Stimulated activated CD8-positive, alpha-beta memory T cell treated with anti-CD3 and anti-CD28 coated beads, Interleukin-4, amount 100 ng/mL, for 48 hours (primary cell): ENCODE measurements at places on chromosomes 4 and X.
A peak's percentile ranks its signal among the peaks of the same experiment; 100 is the strongest.

GRCh38 chr4:52051615-52052474, 741 bp downstream of the SPATA18 start:
- DNase-seq = peak; percentile 28

GRCh38 chr4:8738471-8738931, 133.1 kb downstream of the HMX1 start:
- no peak for DNase-seq

GRCh38 chrX:48696909-48697727, 584 bp downstream of the SUV39H1 start:
- peak; percentile 65 for DNase-seq

GRCh38 chr4:99144070-99144469, at the start of gene ADH4:
Gene ADH4, minus strand, starts transcription at chr4:99144297. Its CDS starts 75 bp downstream, at chr4:99144222.
- no peak for DNase-seq

- no peak for DNase-seq
Measured at GRCh38 chrX:77793946-77794345, 7.9 kb upstream of the ATRX start.

GRCh38 chrX:17081511-17081910, 135.1 kb downstream of the REPS2 start:
- no peak for DNase-seq

- peak; percentile 83 for DNase-seq
Measured at GRCh38 chr4:15231265-15232091, 196.4 kb upstream of the C1QTNF7 start.

GRCh38 chrX:78024349-78025059, 55.1 kb upstream of the PGAM4 start:
- DNase-seq = no peak

GRCh38 chrX:135740681-135741149, 27.3 kb downstream of the CT45A1 start:
- peak; percentile 84 for DNase-seq

GRCh38 chr4:151297170-151297569, 20.2 kb downstream of the PRSS48 start:
- DNase-seq = no peak

DNA sequence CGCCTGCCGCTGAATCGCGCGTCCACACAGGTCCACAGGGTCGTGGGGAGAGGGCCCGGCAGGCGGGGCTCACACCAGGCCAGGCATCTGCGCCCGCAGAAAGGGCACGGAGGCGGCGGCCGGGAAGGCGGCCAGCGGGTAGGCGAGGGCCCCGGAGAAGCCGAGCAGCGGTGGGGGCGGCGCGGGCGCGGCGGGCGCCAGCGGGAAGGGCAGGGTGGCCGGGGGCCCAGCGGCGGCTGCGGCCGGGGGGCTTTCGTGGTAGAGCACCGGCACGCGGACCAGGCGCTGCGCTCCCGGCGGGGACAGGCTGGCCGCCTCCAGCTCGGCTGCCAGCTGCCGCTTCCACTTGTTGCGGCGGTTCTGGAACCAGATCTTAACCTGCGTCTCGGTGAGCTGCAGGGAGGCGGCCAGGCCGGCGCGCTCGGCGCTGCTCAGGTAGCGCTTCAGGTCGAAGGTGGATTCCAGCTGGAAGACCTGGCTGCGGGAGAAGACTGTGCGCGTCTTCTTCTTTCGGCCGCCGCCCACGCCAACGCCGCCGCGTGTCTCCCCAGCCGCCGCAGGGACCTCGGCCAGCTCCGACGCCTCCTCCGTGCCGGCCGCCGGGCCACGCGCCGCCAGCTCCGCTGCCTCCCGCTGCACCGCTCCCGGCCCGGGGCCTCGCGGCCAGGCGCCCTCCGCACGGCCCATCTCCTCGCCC, 3.9 kb downstream of the HMX1 start:
- DNase-seq = no peak

- DNase-seq = no peak
Measured at GRCh38 chr4:162891788-162892707, 274.6 kb downstream of the NAF1 start.

GRCh38 chr4:85966373-85966772, 393.5 kb downstream of the MAPK10 start:
- DNase-seq = no peak

- no peak for DNase-seq
Measured at GRCh38 chr4:182022909-182023308, 220.3 kb upstream of the TENM3 start.

DNA sequence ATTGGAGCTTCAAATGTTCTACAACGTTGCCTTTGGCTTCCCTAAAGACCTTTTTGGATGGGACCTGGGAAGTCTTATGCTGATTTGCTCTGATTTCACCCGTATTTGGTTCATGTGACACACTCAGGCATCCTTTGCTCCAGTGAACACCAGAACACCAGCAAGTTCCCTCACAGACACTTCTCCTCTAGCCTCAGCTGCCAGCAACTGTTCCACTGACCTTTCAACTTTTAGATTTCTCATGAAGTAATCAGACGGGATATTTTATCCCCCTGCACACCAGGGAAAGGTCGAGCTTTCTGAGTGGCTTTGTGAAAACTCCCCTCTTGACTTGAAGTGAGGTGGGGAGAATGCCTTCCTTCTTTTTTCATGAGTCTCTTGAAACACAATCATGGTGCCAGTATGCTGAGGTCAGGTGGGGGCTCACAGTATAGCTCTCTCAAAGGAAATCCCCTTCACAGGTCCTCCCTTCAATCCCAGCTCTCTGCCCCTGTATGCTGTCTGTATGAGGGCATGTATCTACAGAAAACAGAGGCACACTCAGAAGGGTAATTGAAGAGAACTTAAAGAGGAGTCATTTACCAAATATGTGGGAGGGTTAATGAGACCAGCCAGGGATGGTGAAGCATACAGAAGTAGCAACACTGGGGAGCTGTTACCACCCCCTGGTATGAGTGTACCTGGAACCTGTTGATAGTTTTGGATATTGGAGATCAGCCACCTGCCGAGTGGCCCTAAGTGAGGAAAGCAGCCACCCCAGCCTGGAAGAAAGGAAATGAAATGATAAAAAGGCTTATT, 62.7 kb downstream of the FGFBP1 start:
- DNase-seq = no peak

DNA sequence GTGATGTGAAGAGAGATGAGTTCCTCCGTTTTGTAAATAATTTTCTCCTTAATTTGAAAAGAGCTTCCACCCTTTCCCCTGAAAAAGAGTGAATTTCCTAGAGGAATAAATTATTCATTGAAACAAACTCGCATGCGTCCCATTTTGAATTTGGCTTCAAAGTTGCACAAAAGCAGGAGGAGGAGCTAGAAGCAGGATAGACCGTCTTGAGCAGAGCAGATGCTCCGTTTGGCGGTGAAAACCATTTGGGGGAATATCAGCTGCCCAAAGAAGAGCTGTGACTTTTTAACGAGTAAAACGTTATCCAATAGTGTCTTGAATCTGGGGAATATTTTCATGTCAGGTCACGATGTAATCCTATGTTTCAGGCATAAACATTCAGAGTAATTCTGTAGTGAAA, 42.0 kb downstream of the FAM149A start:
- DNase-seq = no peak

DNA sequence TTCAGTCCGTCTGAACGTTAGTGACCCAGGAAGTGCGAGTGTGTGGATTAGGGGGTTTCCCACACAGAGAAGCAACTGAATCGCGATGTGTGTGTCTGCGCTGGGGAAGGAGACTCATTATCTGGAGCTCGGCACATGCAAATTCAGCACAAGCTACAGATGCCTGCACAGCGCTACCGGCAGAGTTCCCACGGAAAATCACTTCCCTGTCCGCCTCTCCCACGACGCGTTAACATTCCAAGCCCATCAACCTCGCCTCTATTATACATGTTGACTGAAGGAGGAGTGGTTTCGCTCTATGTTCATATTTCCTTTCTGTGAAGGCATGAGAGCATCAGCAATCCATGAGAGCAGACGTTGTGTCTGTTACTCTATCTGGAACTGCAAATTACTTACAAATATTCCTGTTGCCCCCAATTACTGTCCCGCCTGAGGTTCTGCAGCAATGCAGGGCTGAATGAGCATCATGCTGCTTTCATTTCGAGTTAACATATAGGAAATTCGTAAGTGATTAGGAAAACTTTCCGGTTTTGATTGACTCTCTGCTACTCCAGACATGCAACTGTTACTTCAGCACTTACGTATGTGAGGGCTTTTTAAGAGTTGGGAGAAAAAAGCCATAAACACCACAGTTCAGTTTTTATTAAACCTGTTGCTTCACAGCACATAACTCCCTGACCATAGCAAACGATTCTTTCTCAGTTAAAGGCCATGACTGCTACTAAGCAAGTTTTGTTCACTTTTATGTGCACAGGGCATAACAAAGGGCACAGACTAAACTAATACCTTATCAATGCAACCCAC, 15.0 kb upstream of the MTNR1A start:
- no peak for DNase-seq

- DNase-seq = no peak
Measured at GRCh38 chrX:109350051-109350450, 131.8 kb downstream of the GUCY2F start.

DNA sequence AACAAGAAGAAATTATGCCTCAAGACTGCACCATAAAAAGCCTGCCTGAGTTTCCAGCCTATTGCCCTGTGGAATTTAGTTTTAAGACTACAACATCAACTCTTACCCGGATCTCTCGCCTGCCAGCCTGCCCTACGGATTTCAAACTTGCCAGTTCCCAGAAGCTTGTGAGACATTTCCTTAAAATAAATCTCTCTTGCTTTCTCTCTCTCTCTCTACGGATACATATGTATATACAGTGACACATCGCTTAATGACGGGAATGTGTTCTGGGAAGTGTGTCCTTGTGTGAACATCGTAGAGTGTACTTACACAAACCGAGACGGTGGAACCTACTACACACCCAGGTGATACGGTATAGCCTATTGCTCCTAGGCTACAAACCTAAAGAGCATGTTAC, 79.5 kb downstream of the CLNK start:
- DNase-seq = no peak

- DNase-seq = no peak
Measured at GRCh38 chr4:173398220-173398619, 696 bp downstream of the SCRG1 start.

GRCh38 chr4:107094332-107094731, 58.2 kb upstream of the DKK2 start:
- no peak for DNase-seq
